GM12891 (cell line): ENCODE measurements at places on chromosomes 12 and 14.

GRCh38 chr12:62581288-62582064 lies 114.8 kb downstream of the MON2 start:
- no peak for DNase-seq

DNA sequence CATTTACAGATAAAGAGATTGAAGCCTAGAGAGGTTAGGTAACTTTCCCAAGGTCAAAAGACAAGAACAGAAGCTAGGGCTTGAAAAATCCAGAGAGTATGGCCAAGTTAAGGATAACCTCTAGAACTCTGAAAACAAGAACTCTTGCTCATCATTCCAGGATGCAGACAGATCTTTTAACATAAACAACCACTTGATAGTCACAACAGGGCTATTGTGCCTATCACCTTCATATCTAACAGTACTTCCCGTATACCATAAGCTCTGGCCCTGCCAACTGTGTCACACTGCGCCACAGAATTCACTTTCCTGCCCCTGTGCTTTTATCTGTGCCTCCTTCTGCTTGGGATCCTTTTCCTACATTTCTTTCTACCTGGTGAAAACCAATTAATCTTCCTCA lies 18.2 kb downstream of the ERP29 start:
- no peak for DNase-seq

- DNase-seq: no peak
These were observed 1.0 kb downstream of the ZC3H14 start for GRCh38 chr14:88563845-88564244.

DNA sequence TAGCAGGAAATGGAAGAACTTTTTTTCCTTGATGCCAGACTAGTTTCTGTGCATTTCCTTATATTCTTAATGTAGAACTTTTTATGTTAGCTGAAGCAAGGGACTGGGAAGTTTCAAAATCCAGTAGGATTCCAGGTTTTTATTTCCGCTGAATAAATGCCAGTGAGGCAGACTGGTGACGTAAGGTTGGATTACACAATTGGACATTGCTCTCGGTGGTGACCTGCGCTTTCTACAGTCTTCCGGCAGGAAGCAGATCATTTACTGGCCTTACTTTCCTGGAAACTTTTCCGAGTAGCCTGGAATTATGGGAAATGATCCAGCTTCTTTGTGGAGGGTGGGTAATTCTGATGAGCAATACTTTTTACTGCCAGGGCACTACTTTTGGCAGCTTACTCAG lies 3.6 kb downstream of the IFT43 start:
- no peak for DNase-seq

DNA sequence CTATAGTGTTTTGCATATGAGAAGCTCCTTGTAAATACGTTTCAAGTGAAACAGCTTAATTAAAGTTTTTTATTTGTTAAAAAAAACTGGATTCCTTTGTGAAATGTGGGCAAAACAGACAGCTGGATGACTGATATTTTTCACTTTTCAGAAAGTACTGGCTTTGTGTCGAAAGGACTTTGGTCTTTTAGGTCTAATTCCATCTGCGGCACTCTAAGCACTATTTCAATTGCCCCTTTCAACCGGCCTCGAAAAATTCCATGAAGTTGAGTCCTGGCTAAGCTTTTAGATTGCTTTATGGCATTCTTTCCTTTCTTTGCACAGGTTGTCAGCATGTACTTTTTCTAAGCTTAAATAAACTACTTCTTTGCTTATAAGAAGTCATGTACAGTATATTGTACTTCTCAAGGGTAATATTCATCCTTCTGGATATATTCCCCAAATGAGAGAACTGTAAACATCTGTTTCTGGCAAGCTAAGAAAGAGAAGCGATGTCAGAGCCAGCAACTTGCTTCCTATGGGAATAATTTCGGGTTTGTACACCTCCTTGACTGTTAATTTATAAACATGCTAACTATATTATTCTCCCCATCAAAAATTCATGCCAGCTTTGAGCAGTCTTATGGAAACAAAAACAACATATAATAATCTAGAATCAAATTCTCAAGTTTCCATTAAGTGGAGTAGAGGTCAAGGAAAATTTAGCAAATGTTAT lies 611.3 kb downstream of the ETNK1 start:
- DNase-seq: no peak

DNA sequence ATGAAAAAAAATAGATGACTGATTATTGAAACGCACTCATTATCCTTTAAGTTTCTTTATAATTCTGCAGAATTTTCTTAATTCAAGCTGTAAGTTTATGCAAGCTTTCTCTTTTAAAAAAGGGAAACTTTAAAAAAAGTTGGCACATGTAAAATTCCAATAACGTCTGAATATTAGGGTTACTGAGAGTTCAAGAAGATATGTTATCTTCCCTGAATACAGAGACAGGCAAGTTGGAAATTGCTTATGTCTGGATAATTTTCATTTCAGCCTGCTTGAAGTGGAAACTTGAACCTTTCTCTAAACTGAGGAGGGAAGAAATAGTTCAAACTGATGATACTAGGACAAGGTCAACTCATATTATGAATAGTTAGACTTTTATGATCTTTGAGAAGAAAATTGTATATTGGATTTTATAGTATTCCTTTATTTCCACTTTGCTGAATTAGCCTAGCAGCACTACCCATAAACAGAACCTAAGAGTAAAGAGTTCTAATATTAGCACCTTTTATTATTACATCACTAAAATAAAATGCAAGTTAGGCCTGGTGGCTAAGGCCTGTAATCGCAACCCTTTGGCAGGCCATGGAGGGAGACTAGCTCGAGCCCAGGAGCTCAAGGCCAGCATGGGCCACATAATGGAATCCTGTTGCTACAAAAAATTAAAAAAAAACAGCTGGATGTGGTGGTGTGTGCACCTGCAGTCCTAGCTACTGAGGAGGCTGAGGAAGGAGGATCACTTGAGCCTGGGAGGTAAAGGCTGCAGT lies 288.0 kb downstream of the TRHDE start:
- no peak for DNase-seq

DNA sequence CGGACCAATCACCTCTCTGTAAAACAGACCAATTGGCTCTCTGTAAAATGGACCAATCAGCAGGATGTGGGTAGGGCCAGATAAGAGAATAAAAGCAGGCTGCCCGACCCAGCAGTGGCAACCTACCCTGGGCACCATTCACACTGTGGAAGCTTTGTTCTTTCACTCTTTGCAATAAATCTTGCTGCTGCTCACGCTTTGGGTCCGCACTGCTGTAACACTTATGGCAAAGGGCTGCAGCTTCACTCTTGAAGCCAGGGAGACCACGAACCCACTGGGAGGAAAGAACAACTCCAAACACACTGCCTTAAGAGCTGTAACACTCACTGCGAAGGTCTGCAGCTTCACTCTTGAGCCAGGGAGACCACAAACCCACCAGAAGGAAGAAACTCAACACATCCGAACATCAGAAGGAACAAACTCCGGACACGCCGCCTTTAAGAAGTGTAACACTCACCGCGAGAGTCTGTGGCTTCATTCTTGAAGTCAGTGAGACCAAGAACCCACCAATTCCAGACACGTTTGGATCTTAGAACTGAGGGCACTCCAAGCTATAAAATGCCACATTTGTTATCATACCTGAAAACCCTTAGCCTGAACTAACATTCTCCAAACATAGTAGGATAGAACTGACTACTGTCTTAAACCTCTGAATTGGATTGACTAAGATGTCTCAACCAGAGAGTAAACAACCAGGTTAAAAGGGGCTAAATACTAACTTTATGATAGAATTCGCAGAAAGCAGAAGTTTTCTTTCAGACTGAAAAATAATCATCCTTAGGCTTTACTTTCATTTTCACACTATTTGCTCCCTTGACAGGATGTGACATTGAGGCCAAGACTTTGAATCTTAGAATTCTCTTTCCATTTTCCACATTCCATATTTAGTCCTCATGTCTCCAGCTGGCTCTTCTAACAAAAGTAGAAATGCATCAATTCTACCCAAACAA lies 33.6 kb downstream of the CDKL1 start:
- DNase-seq: no peak

GRCh38 chr14:75046899-75047298 lies 4.4 kb downstream of the MLH3 start:
- no peak for DNase-seq

- no peak for DNase-seq
These were observed 17.8 kb downstream of the POMT2 start for GRCh38 chr14:77302926-77303325.

GRCh38 chr12:84741692-84742091 lies 170.9 kb downstream of the SLC6A15 start:
- no peak for DNase-seq

- DNase-seq: no peak
These were observed 159.3 kb upstream of the FOXN3 start for GRCh38 chr14:89576145-89576927.

GRCh38 chr12:59660921-59661597 lies 65.2 kb downstream of the SLC16A7 start:
- DNase-seq: no peak

DNA sequence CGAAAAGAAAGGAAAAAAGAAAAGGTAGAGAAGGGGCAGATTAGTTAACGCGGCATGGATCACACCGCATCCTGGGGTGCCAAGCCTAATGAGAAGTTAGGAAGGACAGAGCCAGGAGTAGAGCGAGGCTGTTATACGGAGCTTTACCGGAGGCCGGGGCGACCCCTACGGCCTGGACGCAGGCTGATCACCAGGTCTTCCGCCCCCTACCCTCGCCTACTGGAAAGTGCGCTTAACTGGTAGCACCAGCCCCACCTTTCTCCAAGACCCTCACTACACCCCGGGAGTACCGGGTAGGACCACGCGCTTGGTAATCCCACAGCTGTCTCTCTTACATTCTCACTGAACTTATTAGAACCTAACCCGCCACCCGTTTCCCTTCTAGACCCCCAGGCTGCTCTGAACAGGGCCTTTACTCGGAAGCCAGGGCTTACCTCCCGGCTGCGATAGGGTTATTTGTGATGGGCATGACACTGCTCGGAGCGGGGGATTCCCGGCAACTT lies 33.8 kb downstream of the WBP11 start:
- DNase-seq: no peak

DNA sequence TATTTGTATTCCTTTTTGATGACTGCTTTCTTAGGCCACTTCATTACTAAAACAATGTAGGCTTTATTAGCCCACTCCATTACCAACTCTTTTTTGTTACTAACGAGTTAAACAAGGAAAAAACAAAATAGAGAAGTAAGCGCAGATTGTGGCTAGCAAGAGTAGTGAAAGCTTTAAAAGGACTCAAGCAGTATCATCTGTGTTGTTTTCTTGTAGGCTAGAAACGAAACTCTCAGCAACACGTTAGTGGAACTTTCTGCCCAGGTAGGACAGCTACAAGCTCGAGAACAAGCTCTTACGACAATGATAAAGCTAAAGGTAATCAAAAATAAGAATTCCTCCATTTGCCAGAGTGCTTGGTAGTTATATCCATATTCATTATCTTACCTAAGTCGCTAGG lies 11.1 kb downstream of the CCDC62 start:
- no peak for DNase-seq

DNA sequence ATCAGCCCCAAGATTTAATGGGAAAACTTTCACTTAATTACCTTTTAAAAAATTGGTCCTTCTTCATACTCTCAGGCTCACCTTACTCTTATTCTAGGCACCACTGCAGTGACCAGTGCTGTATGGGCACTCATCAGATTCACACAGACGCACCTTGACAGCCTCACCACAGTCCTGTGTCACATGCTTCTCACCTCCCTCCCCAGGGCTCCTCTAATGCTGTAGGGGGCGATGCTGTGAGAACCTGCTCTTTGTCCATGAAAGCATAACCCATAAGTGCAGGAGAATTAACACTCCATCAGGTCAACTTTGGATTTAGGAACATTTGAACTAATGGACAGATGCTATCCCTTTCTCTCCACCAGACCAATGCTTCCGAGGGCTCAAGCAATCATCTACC lies 13.9 kb upstream of the PPP4R3A start:
- no peak for DNase-seq

DNA sequence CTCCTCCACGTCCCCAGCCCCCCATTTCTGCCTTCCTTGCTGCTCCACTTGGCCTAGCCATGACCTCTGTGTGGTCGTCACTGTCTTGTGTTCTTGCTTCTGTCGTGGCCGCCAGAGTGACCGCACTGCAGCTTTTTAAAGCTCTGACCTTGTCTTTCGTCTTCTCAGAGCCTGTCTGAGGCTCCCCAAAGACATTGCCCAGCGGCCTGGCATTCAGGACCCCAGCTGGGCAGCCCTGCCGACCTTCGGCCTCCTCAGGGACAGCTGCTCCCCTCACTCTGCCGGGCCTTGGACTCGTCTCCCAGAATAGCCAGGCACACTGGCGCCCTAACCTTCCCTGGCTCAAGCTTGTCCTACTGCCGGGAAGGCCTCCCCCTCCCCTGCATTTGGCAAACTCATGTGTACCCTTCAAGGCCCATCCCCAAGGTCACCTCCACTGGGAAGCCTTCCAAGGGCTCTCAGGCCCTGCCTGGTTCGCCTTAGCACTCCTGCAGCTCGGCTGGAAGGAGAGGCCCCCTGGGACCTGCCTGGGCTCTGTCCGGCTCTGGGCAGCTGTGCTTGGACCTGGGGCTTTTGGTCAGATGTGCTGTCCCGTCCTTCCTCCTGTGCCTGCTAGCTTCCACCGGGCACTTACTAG lies 15.7 kb upstream of the DLK1 start:
- DNase-seq: no peak

GRCh38 chr14:34843011-34843554 lies 32.1 kb downstream of the BAZ1A start:
- DNase-seq: no peak

- no peak for DNase-seq
These were observed 912.9 kb downstream of the DIO2 start for GRCh38 chr14:79298373-79298772.

- DNase-seq: no peak
These were observed 506 bp downstream of the CRY1 start for GRCh38 chr12:107092669-107093416.

GRCh38 chr14:24430143-24430681 lies 458 bp downstream of the KHNYN start:
- DNase-seq: peak; percentile 72

GRCh38 chr12:99111600-99111999 lies 466.5 kb downstream of the APAF1 start:
- DNase-seq: no peak

DNA sequence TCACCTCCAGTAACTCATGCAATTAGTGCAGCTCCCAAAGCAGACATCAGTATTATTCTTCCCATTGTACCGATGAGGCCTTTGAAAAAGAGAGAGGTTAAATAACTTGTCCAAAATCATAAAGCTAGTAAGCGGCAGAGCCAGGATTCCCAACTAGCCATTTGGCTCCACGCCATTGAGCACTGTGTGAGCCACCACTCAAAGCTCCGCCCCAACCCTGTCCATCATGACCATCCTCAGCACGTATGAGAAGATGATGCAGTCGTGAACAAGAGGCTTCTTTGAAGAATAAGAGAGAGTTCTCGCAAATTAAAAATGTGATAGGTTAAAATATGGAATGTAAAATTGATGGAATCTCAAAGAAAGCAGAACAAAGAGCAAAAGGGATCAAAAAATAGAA lies 14.6 kb downstream of the CLMN start:
- no peak for DNase-seq

DNA sequence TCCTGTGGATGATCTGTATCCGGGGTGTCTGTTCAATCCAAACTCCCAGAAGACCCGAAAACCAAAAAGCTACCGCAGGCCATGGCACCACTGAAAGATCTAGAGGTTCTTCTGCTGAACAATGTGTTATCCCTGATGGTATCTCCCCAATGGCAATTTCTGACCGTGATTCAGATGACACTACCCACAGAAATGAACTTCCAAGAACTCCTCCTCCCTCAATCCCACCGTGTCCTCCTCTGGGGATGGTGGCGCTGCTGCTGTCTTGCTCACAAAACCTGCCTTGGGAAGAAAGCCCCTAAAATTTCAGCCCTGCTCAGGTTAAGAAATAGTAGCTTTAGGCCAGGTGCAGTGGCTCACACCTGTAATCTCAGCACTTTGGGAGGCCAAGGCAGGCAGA lies 7.8 kb downstream of the CRACR2A start:
- DNase-seq: no peak
